Testis (tissue), 5 donors: ENCODE measurements at places on chromosomes 2 and 18.

- no peak for DNase-seq
These were observed 119.2 kb downstream of the ANTXR1 start for GRCh38 chr2:69131983-69132675.

DNA sequence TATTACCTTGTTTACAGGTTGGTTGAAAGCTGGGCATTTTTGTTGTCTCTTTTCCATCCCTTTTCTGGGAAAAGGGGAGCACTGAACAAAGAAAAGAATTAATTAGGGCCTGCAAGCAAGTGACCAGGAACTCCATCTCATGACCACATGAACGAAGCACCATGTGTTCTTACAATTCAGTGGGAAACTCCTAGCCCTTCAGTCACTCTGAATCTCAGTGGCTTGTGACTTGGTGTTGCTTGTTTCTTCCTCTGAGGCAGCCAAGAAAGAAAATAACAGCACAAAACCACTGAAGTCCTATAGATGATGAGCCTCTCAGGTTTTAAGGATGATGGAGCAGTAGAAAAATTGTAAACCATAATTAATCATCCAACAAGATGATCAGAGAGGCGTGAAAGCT, 129.1 kb upstream of the CAB39 start:
- no peak for DNase-seq

DNA sequence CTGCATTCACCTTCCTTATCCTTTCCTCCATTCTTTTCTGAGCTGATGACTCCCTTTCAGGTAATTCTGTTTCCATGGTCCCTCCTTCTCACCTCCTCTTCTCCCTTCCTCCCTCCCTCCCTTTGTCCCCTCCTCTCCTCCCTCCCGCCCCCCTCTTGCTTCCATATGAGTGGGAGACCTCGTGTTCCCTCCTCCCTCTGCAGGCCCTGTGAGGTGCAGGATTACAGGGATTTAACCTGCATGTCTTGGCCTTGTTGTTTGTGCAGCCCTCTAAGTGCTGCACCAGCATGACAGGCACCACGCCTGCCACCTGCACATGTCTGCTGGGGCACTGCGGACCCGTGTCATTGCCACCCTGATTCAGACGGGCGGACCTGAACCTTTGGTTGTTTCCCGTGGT, 103.1 kb downstream of the SNTG2 start:
- DNase-seq: no peak

GRCh38 chr2:2015646-2016045, 271.3 kb upstream of the PXDN start:
- no peak for DNase-seq

DNA sequence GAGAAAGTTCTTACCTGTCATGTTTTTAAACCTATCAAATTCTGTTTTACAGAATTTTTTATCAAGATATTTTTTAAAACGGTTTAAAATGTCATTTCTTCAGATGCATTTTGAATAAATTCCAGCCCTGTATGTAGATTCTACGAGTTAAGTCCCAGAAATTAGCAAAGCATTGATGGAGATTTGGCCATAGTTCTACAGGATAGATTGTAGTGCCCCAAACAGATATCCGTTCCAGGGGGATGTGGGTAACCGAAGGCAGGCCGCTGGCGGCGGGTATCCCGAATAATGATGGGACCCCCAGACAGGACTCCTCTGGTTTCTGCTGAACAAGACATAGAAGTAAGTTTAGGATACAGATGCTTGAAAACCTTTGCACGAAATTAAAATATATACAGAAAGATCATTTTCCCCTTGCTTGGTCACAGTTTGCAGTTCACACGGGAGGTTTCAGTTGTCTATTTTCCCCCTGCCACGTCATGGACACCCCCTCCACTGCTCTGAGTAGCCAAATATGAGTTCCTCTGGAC, 755 bp downstream of the NOL4 start:
- no peak for DNase-seq

DNA sequence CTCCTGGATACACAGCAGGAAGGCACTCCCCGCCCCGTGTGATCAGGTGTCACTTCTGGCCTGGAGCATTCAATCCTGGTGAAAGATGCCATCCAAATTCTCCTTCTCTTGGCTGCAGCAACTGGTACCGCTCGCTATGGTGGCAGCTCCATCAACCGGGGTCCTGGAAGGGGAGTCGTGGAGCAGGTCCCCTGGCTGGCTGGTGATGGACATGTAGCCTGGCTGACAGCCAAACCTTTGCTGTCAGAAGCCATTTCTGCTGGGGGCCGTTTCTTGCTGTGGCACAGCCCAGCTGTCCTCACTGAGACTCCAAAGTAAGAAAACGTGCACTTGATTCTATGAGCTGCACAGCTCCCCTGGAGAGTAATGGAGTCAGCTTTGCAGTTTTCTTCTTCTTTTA, 7.1 kb upstream of the CYS1 start:
- no peak for DNase-seq

- DNase-seq: no peak
These were observed 455.0 kb upstream of the ST6GAL2 start for GRCh38 chr2:107340955-107341354.

GRCh38 chr2:234107861-234108260, 57.4 kb downstream of the SPP2 start:
- DNase-seq: no peak

GRCh38 chr18:36589857-36590543, 238.8 kb downstream of the TPGS2 start:
- no peak for DNase-seq

DNA sequence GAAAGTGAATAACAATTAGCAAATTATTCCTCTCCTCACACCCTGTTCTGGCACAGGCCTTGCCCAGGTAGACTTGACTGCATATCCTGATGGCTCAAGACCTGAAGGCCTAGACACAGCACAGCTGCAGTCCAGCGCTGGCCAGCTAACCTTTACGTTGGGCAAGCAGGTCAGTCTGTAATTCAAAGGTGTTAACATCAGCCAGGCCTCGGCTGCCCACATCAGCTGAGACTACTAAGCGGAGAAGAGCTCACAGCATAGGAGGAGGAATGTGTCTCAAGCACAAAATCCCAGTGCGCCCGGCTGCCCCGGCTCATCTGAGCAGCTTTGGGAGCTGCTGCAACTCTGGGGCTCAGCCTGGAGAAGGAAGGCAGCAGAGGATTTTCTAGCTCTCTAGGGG, 33.5 kb upstream of the OTOF start:
- DNase-seq: no peak

DNA sequence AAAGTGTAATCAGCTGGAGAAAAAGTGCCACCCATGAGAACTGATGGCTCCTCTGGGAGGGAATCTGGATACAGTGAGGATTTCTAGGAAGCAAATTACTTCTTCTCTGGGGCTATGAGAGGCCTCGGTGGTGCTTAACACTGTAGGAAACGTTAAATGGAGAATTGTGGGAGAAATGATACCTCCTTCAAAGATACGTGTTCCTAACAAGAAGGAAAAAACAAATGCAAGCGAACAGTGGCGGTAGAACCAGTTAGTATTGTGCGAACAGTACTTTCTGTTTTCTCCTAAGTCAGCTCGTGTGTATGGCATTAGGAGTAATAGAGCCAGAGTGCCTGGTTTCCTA, 587 bp upstream of the MTIF2 start:
- DNase-seq: no peak

DNA sequence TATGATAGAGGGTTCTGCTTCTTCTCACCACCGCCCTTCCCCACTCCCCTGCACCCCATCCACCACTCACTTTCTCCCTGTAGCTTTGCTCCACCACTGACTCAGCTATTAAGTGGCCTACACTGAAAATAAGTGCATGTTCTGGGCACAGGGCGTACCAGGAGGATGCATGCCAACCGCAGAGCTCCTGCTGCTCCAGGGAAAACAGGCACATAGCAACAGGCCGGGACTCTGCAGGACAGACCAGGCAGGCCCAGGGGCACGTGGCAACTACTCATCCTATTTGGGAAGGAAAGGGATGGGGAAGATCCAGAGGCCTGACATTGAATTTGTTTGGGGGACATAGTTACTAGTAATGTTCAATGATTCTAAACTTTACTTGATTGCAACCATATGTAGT, 28.4 kb downstream of the ARL4C start:
- DNase-seq: no peak

DNA sequence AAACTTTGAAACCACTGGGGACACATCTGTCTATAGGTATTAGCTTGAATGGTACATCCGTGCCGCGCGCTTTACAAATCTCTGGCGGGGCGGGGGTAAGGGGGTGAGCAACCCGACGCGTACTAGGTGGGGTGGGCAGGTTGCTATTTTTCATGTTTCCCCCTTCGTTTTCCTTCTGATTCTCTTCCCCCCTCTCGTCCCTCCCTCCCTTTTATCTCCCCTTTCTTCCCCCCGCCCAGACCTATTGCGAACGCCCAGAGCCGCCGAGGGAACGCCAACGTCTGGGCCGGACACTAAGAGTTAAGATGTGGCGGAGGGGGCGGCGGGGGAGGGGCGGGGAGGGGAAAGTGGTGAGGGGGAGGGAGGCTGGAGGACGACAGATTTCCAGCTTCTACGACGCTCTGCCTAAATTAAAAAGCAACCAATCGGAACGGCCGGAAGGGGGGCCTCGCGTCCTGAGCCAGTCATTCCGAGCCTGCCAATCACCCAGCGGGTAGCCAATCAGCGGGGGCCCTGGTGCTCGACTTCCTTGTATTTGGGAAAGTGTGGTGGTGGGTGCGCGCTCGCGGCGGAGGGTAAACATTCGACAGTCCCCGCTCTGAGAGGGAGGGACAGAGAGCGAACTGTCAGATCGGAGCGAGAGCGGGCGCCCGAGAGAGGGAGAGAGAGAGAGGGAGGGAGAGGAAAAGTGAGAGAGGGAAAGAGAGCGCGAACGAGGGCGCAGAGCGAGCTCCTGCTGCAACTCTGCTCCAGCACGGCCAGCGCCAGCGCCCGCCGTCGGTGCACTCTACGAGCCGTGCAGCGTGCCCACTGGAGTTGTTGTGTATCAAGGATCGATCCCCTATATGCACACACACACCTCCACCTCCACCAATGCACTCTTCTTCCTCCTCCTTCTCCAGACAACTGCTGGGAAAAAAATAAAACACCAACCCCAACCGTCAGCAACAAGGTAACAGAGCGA, at the start of gene POU3F3:
Gene POU3F3 (plus strand): TSS at position 582 of the 964 bp plus-strand sequence. CDS start 1,396 bp downstream, outside the sequence.
- peak; percentile 95 for DNase-seq

- no peak for DNase-seq
These were observed 58.6 kb upstream of the GLS start for GRCh38 chr2:190822043-190822442.

DNA sequence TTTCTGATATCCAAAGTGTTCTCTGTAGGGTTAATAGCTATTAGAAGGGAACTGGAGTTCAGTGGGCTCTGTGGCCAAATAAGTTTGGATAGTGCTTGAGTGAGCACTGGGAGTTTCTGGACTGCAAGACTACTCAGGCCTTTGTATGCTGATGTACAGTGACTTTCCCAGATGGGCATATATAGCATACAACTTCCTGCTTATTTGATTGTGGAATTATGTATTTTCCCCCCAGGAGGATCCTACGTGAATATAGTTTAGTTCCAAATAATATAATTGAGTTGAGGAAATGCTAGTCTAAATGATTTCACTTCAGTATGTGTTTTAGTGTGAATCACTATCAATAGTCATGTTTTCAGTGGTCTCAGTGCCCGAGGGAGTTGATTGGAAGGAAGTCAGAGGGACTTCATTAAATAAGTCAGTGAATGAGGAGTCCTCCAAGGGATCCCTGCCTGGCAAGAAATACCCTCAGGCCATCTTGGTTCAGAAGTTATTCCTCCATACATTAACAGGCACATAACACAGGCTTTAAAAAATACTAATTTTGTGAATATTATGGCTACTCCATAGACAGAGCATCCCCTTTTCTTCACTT, 251.4 kb downstream of the PRKCE start:
- DNase-seq: no peak

- no peak for DNase-seq
These were observed 87.4 kb upstream of the SERPINE2 start for GRCh38 chr2:224126440-224126839.

GRCh38 chr2:188475945-188476344, 184.3 kb downstream of the GULP1 start:
- no peak for DNase-seq

DNA sequence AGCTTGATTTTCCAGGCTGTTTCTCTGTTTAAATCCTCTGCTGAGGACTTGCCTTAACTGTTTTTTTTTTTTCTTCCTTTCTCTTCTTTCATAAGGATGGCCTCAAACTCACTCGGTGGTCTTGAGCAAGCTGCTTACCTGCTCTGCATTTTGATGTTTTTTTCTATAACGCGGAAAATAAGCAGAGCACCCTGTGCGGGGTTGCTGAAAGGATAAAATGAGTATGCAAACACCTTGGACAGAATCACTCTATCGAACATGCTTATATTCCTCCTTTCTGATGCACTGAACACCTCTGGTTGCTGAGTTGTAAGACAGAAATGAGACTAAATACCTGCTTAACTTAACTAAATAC, 41.1 kb upstream of the DSC1 start:
- no peak for DNase-seq

- DNase-seq: no peak
These were observed 1.0 kb upstream of the TCF4 start for GRCh38 chr18:55588870-55589595.

- DNase-seq: no peak
These were observed 402.0 kb downstream of the ADCYAP1 start for GRCh38 chr18:1306641-1307040.

GRCh38 chr2:5145801-5146200, 546.4 kb upstream of the SOX11 start:
- DNase-seq: no peak

DNA sequence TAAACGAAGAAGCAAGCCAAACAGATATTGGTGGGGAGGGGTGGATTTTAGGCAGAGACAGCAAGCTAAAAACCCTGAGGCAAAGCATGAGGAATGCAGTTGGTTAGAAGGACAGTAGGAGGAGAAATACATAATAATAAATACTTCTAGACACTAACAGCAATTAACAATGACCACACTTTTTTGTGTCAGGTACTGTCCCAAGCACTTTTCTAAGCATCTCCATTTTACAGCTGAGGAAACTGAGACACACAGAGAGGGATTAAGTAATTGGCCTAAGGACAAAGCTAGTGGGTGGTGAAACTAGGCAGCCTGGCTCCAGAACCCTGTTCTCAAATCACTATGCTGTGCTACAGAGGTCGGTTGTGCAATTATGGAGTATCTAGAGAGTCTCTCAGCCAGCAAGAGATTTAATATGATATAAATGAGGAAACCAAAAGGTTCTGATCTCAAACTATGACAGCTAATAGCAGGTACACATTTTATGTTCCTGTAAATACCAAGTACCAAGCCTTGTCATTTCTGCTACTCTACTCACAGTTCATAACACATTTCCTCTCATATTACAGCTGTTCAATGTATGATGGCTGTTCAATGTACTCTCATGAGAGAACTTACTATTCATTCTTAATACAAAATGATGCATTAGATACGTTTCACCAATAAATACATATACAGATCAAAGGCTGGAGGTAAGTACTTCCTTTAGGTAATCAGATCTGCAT, 5.3 kb downstream of the MAP4K3 start:
- no peak for DNase-seq

DNA sequence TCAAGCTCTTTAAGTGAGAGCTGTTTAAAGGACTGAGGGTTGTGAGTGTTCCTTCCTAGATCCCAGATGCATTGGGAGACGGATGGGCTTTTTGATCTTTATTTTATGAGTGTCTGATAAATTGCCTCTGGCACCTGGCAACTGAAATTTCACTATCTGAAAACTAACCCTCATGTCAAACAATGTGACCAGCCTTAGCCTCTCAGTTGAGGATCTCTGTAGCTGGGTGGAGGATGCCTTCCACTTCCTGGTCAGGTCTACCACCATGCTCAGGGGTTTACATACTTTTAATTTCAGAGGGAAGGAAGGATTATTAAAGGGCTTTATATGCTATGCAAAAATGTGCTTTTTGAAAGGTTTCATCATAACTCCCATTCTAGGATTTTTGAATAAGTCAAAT, 70.5 kb upstream of the NT5C1B start:
- no peak for DNase-seq

- no peak for DNase-seq
These were observed 4.9 kb upstream of the PNO1 start for GRCh38 chr2:68152681-68153347.

GRCh38 chr2:82282111-82282882, 1977.7 kb upstream of the LRRTM1 start:
- DNase-seq: peak; percentile 32
